ENCODE measurements at places on chromosomes 1 and 21.

- DNase-seq = no peak
These were observed 69.6 kb downstream of the LHX4 start for GRCh38 chr1:180299479-180300221.

- no peak for DNase-seq
These were observed 435.6 kb upstream of the CHRM3 start for GRCh38 chr1:238950784-238951183.

GRCh38 chr1:3192825-3193224 lies 123.8 kb downstream of the PRDM16 start:
- no peak for DNase-seq

GRCh38 chr1:180816132-180816531 lies 96.6 kb upstream of the KIAA1614 start:
- DNase-seq = no peak

DNA sequence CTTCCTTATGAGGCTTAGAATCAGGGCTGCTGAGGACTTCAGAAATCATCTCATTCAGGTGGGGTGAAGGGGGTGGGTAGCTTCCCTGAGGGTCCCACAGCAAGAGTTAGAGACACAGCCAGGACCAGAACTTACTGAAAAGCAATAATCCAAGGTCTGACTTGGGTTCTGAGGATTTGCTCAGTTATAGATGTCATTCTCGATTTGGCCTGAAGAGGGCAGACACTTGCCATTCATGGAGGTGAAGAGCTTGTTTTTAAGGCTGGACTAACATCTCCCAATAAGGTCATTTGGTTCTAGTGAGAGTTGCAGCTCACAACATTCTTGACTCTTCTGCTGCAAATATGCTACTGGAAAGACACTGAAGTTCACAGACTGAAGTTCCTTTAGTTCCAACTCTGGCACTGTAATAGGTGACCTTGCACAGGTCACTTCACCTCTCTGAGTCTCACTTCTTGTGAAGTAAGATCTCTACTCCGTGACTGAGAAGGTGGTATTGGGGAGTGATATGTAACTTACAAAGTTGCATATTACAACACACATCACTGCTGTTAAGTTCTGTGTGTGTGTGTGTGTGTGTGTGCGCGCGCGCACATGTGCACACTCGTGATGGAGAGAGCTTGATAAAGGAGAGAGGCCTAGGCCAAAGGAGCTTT lies 69.8 kb upstream of the DIRAS3 start:
- DNase-seq = peak; percentile 75

GRCh38 chr1:56216218-56216617 lies 363.1 kb downstream of the PLPP3 start:
- DNase-seq = no peak

- no peak for DNase-seq
These were observed 35.6 kb downstream of the MEF2D start for GRCh38 chr1:156464825-156465452.
